ENCODE measurements at places on chromosomes 12 and 14. TPM values are rescaled to one million over a fixed set of nuclear protein-coding genes. Genes with fewer than 3 reads are reported as not detected.

DNA sequence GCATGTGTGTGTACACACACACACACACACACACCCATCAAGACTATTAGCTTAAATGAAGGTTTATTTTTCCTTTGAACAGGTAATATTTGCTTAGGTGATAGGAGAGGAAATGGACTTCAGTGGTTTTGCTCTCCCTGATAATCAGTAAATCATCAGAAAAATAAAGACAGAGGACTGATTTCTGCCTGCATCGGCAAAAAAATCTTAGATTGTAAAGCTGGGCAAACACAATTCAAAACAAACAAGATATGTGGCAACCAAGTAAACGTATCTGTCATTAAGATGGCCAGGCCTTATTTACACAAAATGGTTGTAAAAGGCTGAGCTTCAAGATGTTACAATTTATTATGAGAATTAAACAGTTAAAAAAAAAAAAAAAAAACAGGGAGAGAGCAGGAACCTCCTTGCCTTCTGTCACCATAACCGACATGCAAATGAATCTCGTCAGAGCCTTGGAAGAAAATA lies 31.3 kb downstream of the PRKD1 start:
- DNase-seq = no peak

Gene PCNX4
- 86.3 TPM for total RNA-seq

- DNase-seq = no peak
These were observed 25.7 kb downstream of the KLRK1 start for GRCh38 chr12:10363914-10364814.

GRCh38 chr12:57833672-57834071 lies 12.9 kb downstream of the CTDSP2 start:
- no peak for DNase-seq

DNA sequence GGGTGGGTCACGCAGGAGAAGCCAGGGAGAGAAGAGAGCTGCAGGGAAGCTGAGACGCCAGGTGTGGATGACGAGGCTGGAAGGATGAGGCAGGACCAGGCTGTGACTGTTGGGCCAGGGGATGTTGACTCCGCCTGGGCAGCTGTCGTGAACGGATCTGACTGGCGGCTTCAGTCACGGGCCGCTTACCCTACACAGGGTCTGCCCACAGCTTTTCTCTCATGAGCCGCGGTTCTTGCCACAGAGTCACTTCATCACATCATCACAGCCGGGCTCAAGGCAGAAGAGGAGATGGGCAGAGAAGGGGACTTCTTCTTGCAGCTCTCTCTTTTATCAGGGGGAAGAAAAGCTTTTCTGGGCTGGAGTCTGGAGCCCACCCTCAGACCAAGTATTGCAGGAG lies 7.7 kb downstream of the CLBA1 start:
- DNase-seq = no peak

Gene YARS2
- 27.7 TPM for total RNA-seq

- DNase-seq = no peak
These were observed 167.1 kb upstream of the SOX5 start for GRCh38 chr12:24116548-24116947.

Gene OR4N2
- total RNA-seq = under 0.01 TPM

- DNase-seq = no peak
These were observed 181.6 kb upstream of the C14orf180 start for GRCh38 chr14:104397956-104398355.

DNA sequence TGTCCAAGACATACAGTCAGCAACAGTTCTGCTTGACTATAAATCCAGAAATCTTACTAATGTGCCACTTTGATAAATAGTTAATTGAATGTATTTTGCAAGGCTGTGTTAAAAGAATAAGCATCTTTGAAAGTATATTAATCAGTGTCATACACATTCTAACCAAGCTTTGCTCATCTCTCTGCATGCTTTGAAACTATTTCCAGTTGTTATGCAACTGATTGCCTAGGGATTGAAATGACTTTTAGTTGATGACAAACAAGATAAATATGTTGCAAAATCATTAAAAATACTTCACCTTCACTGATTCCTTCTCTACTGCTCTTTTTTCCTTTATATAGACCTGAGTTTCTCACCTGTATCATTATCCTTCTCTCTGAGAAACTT lies 91.3 kb downstream of the AEBP2 start:
- DNase-seq = peak; percentile 56

- peak; percentile 30 for DNase-seq
These were observed 59.1 kb downstream of the DUSP16 start for GRCh38 chr12:12503384-12504078.

- peak; percentile 97 for DNase-seq
These were observed 13.6 kb upstream of the CALM1 start for GRCh38 chr14:90383126-90383730.

GRCh38 chr14:77872983-77873382 lies 73.1 kb downstream of the ADCK1 start:
- no peak for DNase-seq

Gene RAD52
- total RNA-seq = 10.1 TPM

Gene ASPG
- under 0.01 TPM for total RNA-seq

GRCh38 chr14:94451091-94451771 lies 1.4 kb downstream of the SERPINA11 start:
- no peak for DNase-seq

Gene ZFHX2
- total RNA-seq = 0.59 TPM

DNA sequence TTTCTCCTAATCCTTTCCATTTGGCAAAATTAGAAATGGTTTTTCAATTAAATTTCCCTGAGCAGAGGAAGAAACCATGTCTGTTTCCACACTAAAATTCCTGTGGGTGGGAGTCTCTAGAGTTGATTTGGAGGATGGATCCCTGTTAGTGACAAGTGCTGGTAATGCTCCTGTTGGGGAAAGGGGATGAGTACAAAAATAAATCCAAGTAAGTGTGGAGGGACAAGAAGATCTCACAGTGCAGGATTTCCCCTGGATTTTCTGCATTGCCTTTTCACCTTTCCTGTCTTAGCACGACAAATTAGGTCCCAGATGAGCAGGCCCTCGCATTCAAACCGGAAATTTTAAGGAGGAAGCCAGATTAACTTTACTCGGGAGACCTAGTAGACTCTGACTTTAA lies 107.5 kb downstream of the DAD1 start:
- no peak for DNase-seq

DNA sequence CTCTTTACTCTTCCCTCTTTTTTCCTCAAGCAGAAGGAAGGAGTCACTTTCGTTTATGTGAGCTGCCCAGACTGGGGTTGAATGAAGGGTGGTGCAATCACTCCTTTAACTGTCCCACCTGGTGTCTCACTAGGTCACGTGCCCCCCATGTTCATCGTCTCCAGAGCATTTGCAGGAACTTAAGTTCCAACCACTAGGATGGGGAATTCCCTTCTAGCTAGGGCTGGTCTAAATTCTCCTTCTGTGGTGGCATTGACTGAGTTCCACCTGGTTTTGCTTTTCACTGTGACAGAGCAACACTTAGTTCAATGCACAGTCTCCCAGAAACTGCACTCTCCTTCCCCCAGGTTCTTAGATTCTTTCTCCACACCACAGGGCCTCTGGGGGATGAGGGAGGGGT lies 9.5 kb downstream of the FANCM start:
- no peak for DNase-seq

DNA sequence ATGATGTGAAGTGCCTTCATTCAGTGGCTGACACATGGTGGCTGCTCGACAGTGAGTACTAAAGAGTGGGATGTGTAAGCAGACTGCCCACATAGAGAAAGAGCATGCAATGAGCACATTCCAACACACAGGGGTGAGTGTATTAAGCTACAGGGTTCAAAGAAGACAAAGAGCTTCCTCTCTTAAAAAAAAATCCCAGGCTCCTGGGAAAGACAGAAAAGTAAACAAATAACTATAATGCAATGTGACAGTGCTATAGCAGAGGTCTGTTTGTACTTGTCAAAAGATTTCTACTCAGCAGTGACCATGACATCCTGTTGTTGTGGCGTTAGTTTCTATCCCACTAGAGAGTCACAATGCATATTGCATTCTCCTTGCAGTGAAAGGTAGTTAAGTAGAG lies 12.4 kb upstream of the PCNX1 start:
- no peak for DNase-seq

Gene PLEKHD1
- total RNA-seq = under 0.01 TPM

Data from osteoblast (primary cell).